ENCODE measurements at places on chromosomes 11 and 22.

DNA sequence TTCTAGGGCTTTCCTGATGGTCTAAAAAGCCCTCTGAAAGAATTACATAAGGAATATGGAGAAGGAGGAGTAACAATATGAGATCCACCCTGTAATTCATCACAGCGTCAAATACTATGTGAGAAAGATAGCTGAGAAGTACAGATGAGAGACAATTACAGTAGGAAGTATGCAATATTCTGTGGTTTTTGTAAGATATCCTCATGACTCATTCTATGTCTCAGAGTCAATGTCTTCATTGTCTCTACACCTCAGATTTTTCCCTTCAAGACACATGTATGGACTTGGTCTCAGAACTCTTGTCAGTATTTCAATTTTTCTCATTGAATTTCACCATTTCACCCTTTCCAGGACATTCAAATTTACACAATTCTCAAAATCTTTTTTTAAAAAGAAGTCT lies 343.3 kb upstream of the CTSC start:
- no peak for DNase-seq

GRCh38 chr22:48945621-48946458 lies 881.8 kb downstream of the BRD1 start:
- no peak for DNase-seq

- DNase-seq: no peak
These were observed 125.2 kb downstream of the TEAD1 start for GRCh38 chr11:12799334-12799835.

- DNase-seq: no peak
These were observed 18.0 kb downstream of the CSNK2A3 start for GRCh38 chr11:11335043-11335442.

DNA sequence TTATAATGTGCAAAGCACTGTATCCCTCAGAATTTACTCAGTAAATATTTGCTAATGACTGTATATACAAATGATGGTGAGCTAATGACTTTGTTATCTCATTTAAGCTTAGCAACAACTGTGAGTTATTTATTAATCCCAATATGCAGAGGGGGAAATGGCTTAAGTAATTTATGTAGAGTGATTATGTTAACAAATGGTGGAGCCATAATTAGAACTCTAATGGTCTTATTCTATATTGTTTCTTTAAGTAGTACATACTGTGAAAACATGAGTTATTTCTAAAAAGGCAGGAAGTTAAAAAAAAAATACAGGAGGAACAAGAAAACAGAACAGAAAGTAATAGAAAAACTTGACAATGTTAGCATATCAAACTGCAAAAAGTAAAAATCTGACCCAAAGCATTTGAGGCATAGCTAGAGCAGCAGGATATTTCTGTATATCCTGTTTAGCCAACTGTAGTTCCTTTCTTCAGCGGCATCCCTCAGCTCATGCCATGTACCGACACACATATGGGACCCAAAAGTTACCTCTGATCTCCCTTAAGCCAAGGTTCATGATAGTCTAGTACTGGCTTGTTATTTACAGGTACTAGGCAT lies 94.2 kb downstream of the FCHSD2 start:
- no peak for DNase-seq

DNA sequence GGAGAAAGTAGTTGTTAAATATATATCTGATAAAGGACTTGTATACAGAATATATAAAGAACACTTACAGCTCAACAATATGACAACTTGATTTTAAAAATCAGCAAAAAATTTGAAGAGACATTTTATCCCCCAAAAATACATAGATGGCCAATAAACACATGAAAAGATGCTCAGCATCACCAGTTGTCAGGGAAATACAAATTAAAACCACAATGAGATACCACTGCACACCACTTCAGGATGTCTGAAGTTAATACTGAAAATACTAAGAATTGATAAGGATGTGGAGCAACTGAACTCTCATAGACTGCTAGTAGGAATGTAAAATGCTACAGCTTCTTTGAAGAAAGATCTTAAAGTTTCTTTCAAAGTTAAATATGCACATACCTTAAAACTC lies 49.2 kb downstream of the KREMEN1 start:
- DNase-seq: no peak

GRCh38 chr11:131896978-131897615 lies 526.7 kb downstream of the NTM start:
- no peak for DNase-seq

DNA sequence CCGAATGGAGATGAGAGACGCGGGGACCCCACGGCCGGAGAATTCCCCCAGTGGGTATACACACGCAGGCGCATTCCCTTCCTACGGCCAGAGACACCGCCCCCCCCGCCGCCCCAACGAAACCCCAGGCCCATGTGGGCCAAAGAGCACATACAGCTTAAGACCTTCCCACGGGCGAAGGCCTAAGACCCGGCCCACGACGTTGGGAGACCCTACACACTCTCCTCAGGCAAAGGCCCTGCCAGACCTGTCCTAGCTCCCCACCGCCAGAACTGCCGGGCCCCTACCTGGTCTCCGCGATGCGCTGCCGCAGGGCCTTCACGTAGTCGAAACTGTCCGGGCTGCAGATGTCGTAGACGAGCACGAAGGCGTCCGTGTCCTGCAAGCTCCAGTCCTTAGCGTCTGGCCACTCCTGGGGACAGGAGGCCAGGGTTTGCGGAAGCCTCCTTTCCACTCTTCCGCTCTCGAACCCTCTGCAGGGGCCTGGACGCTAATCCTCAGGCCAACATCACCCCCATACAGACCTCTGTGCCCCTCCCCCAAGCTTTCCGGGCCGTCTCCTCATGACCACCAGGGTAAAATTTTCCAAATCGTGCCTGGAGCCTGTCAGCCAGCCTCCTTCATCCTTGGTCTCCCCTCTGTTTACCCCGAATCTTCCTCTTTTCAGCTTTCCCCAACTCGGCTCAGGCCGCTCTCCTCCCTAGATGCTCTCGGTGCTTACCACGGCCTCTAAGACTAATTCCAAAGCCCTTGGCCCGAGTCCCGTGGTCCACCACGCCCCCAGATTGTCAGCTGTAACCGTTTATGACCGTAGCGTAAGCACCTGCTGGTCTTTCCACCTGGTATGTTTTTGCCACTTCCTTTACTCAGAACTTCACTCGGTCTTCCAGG lies 1.7 kb downstream of the RASL10A start:
- no peak for DNase-seq

DNA sequence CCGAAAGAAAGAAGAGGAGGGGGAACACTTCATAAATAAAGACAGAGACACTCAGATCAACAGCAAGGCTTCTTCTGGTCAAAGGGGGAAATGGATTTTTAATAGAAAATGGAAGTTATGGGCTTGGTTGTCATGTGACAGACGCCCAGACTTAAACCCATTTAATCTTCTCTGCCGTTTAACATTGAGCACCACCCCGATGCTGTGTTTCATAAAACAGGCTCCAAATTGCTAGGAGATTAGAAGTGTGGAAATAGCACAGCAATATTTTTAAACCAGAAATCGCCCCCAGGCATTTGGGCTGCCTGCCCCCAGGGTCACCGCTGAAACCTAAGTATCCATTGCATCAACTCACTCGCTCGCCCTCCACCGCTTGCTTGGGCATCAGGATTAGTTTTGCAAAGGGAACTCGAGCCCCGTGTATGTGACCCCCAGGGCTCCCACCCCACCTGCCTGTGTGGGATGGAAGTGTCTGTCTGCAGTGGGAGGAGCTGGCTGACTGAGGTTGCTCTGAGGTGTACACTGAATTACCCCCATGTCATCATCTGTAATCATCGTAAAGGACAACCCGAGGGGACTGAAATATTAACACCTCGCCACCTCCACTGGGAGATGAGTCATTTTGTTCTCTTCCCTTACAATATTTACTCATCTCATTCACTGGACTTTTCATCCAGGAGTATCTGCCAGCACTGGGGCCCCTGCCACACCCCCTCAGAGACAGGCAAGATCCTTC lies 10.7 kb downstream of the DSCAML1 start:
- DNase-seq: no peak

GRCh38 chr11:65236194-65237059 lies 25.3 kb upstream of the POLA2 start:
- DNase-seq: no peak

DNA sequence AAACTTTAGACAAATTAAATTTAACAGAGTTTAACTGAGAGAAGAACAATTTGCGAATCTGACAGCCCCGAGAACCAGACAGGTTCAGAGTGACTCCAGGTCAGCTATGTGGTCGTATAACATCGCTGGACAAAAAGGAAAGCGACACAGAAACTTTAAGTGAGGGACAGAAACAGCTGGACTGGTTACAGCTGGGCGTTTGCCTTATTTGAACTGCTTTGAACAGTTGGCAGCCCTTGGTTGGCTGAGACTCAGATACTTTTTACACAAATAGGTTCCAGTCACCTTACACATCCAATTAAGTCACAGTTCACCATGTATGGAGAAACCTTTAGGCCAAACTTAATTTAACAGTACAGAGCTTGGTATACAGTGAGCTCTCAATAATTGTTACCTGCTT lies 436.9 kb downstream of the GUCY1A2 start:
- DNase-seq: no peak

Data from epithelial cell of proximal tubule (primary cell).